GM13976 (cell line): ENCODE measurements at places on chromosomes 16 and 17.

GRCh38 chr17:39852239-39852638 is 11.9 kb downstream of the IKZF3 start:
- no peak for DNase-seq

DNA sequence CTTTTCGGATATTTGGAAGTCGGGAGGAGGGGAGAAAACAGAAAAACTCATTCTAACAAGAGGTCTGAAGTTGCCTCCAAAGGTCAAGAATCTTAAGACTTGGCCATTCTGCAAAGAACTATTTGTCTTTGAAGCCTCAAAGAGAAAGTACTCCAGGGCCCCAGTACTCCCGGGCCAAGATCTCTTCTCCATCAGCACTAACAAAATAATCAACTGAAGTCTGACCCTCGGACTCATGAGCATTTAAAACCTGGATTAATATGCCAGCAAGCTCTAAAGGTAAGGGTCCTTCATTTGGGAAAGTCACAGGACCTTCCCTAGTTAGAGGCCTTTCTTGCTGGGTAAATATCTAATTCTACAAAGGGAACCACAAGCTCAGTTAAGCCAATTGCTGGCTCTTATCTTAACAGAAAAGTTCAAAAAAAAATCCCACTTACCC is 4.5 kb downstream of the AXIN2 start:
- DNase-seq, result no peak

GRCh38 chr17:62601471-62601870 is 26.0 kb upstream of the MRC2 start:
- no peak for DNase-seq

- no peak for DNase-seq
Observed at GRCh38 chr17:79500745-79501618, 109.9 kb downstream of the RBFOX3 start.

DNA sequence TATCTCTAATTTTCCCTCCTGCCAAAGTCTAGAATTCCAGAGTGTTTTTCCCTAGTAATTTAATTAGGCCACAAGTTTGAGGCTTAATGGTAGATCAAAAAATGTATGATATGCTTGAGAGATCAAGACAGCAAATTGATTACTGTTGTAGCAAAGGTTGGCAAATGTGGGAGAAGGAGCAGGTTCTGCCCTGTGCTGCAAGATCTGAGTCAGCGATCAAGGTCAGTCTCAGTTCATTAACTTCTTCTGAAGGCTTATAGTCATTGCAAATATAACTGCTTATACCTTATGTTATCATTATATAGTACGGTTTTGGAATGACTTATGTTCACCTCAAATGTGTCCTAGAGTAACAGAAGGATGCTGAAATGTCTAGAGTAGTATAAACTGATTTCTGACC is 231.1 kb upstream of the TBX2 start:
- no peak for DNase-seq

DNA sequence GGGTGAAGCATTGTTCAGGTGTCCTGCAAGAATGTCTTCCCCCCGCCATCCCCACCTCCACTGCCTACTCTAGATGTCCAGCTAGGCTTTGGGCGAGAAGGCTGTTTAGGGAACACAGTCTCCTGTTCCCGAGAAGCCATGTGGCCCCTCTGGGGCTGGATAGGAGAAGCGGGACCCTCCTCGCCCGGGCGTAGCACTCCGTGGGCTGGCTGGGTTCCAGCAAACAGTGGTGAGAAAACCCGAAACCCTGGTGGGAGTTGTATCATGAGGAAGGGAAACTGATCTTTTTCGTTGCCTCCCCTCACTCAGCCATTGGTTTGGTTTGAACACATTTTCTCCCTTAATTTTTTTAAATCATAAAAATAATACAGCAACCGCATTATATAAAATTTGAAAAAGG is 56.6 kb downstream of the IRF8 start:
- peak; percentile 79 for DNase-seq

DNA sequence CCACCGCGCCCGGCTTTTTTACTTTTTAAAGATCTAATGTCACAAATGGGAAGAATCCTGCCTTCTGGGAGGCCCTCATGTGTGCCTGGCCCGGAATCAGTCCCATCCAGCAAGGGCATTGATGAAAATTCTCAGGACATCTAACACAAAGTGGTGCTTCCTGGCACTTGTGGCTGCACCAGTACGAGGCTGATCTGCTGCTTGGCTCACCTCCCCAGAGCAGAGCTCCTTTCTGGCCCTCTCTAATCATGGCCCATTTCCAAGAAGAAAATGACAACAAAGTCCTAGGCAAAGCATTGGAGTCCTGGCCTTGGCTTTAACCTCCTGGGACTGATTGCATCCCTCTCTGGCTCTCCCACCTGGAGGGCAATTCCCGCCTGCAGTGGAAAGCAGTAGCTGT is 50.7 kb upstream of the SIAH1 start:
- no peak for DNase-seq

- DNase-seq, result no peak
Observed at GRCh38 chr16:29720703-29721102, 25.1 kb downstream of the C16orf54 start.

DNA sequence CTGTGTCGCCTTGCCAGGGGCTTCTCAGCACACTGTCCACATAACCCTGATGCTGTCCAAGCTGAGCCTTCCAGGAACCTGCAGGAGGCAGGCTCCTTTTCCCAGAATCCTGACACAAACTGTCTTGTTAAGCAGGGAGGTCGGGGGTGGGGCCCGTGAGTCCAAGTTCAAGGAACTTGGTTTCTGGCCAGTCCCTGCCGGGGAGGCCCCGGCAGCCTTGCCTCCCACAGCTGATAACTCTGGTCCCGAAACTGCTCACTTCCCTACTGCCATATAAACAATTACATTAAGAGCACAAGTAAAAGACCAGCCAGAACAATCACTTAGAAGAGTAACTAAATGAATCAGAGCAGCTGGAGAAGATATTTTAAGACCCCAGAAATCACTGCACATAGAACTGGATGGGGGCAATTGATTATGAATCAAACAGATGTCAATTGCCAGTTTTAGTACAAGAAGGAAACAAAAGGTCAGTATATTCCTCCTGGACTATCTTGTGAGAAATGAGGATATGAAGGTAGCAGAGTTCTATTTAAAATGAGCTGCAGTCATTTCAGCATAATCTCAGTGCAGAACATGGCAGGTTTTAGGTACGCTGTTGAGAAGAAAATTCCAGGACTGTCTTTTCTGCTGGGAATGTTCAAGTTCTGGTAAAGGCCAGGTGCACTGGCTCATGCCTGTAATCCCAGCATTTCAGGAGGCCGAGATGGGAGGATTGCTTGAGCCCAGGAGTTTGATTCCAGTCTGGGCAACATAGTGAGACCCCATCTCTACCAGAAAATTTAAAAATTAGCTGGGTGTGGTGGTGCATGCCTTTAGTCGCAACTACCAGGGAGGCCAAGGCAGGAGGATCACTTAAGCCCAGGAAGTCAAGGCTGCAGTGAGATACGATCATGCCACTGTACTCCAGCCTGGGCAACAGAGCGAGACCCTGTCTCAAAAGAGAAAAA is 169.8 kb downstream of the PITPNC1 start:
- DNase-seq, result peak; percentile 81
